ENCODE measurements at places on chromosomes 5 and 9. TPM values are rescaled to one million over a fixed set of nuclear protein-coding genes. Genes with fewer than 3 reads are reported as not detected.

CNTNAP3 gene
- 8.6 TPM for total RNA-seq

C5orf46 gene
- not detected for total RNA-seq

DNA sequence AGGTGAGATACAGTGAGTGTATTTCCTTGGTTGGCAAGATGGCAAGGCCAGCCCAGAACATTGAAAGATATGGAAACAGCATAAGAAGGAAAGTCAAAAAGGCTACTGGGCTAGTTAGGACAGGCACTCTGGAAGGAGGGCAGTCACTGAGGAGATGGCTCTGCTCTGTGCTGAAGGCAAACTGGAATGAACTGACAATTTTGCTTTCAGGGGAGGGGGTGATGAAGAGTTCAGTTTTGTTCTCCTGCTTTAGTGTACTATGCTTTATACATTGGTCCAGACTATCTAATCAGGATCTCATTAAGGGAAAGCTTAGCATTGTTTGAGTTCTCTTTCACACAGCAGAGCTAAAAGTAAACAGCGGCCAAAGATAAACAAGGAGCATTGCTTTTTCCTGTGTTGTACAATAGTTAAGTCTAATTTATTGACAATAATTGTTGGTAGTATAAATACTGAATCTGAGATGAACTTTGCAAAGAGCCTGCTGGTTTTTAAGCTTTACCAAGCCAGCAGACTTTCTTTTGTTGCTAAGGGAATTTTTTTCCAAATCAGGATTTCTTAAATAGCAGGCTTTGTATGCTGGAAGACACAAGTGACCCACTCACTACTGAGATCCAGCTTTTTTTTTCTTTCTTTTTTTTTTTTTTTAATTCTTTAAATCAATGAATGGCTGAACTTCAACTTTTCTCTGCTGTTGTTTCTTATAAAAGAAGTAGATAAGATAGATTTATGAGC is 355.5 kb downstream of the ARRDC3 start:
- H3K27ac ChIP-seq = peak overlapping the region; percentile 27
- H3K27me3 ChIP-seq = no peaks in the 10 kb centered on the region

DNA sequence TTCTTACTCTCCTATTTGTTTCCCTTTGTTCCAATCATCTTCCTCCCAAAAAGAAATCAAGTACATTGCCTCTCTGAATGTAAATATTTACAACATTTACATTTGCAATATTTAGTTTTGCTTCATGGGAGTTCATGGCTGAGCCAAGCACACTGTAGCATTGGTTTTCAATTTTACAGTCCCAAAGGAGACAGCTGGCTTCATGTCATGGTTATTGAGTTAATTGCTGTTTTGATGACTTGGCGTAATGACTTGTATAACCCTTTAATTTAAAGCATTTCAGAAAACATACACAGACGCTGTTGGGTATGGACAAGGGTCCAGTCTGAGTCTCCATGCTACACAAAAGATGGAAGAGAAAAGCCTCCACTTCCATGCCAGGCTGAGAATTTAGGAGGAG is 25.6 kb upstream of the VLDLR start:
- no peak overlapping the region for H3K4me3 ChIP-seq
- DNase-seq = no peak
- no peak overlapping the region for H3K27ac ChIP-seq
- no peaks in the 10 kb centered on the region for H3K27me3 ChIP-seq
- H3K4me1 ChIP-seq = no peaks in the 10 kb centered on the region

GRCh38 chr5:92337772-92338234 is 954.7 kb upstream of the ARRDC3 start:
- no peak overlapping the region for H3K27ac ChIP-seq
- H3K27me3 ChIP-seq = no peaks in the 10 kb centered on the region
- DNase-seq = no peak
- H3K4me3 ChIP-seq = no peak overlapping the region
- no peaks in the 10 kb centered on the region for H3K36me3 ChIP-seq

DNA sequence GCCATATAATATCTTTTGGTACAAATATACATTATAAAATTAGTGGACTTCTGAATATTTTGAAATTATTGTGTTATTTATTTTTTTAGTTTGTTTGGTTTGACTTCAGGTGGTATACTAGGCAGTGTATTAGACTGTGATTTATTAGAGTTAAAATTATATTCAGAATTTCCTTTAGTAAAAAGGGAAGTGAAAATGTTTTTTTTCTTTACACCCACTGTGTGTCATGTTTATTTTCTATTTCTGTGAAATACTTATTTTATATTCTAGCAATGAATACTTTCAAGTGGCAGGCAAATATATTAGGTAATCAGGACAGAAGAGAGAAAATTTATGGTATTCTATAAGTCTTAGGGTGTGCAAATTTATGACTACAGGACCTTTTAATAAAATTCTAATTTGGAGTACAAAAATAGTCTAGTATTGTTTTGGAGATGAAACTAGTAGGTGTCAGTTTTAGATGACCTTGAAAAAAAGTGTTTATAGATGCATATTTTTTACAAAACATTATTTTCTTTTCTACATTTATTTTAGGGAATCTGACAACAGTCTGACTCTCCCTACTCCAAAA is 8.8 kb downstream of the CSNK1G3 start:
- no peaks in the 10 kb centered on the region for H3K27me3 ChIP-seq
- H3K36me3 ChIP-seq = no peaks in the 10 kb centered on the region
- no peak for DNase-seq
- no peak overlapping the region for H3K27ac ChIP-seq
- H3K4me3 ChIP-seq = no peak overlapping the region

Data from esophagus squamous epithelium (tissue), 5 donors.